ENCODE measurements at places on chromosomes 2 and 18. TPM values are rescaled to one million over a fixed set of nuclear protein-coding genes. Genes with fewer than 3 reads are reported as not detected.

DNA sequence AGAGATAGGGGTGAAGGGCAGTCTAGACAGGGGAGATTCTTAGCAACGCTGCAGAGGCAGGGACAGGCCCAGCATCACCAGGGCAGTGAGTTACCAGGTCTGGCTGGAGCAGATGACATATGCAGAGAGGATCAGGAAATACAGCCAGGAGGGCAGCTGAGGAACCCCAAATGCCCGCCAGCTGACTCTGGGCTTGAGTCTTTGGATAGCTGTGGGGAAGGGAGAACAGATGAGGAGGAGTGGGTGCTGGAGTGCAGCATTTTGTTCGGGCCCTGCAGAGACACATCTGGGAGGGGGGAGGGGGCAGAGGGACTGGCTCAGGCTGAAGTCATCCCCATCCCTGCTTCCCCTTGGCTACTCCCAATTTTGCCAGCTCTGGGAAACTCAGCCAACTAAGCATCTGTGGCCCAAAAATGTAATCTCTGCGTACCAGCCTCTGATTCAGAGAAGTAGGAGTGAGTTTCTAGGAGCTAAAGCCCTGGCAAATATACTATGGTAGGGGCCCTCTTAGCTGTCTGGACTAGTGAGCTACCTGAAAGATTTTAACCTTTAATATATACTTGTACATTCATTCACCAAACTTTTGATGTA is 214.5 kb downstream of the ZBTB7C start:
- H3K4me1 ChIP-seq, result peaks cover 13% of the 10 kb centered on the region
- H3K27ac ChIP-seq, result no peak overlapping the region
- H3K36me3 ChIP-seq, result no peaks in the 10 kb centered on the region
- H3K4me3 ChIP-seq, result no peak overlapping the region
- no peak for DNase-seq
- H3K27me3 ChIP-seq, result no peaks in the 10 kb centered on the region

- no peak overlapping the region for H3K4me3 ChIP-seq
- no peaks in the 10 kb centered on the region for H3K27me3 ChIP-seq
- no peak for DNase-seq
- H3K27ac ChIP-seq, result no peak overlapping the region
Observed at GRCh38 chr2:168738062-168738461, 64.4 kb upstream of the NOSTRIN start.

DNA sequence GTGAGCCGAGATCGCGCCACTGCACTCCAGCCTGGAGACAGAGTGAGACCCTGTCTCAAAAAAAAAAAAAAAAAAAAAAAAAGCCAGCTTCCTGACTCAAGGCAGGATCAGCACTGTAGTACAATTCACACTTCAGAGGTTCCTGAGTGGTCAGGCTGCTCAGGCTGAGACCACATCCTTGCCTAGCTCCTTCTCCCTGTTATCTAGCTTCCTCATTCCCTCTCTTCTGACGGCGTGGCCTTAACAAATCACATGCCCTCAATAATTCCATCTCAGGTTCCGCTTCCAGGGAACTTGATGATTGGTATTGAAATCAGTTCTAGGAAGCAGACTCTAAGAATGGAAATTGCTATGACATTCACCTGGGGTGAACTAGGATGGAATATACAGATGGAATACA is 29.8 kb upstream of the KDM3A start:
- no peaks in the 10 kb centered on the region for H3K4me1 ChIP-seq
- DNase-seq, result no peak
- no peaks in the 10 kb centered on the region for H3K27me3 ChIP-seq
- H3K36me3 ChIP-seq, result no peaks in the 10 kb centered on the region
- no peak overlapping the region for H3K4me3 ChIP-seq

GRCh38 chr2:102367331-102367971 is 11.9 kb downstream of the IL18R1 start:
- H3K27me3 ChIP-seq, result no peaks in the 10 kb centered on the region
- no peak overlapping the region for H3K4me3 ChIP-seq
- no peaks in the 10 kb centered on the region for H3K36me3 ChIP-seq
- no peak for DNase-seq
- no peak overlapping the region for H3K27ac ChIP-seq

Gene CYP20A1
- total RNA-seq, result 16.6 TPM
